ENCODE measurements at places on chromosomes 11 and 22.

- DNase-seq = no peak
These were observed 19.2 kb downstream of the ACO2 start for GRCh38 chr22:41488076-41488475.

GRCh38 chr11:29093416-29094120 lies 923.3 kb downstream of the KCNA4 start:
- DNase-seq = peak; percentile 5

GRCh38 chr22:25413620-25414019 lies 150.9 kb upstream of the GRK3 start:
- DNase-seq = no peak

DNA sequence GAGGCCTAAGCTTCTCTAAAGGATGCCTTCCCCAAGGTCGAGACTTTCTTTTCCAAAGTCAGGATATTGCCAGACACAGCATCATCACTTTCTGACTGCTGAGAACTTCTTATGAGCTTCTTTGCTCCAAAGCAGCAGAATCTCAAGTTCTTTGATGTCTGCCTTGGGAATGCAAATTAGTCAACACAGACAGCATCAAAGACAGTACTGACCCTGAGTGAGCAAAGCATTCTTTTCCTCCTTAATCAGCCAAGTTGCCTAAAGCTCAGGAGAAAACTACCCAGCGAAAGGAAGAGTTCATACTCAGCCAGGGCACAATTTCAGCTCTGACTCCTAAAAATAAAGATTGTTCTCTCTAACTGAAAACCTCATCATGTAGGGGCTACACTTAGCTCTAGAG lies 98.0 kb downstream of the SLC36A4 start:
- DNase-seq = peak; percentile 1

DNA sequence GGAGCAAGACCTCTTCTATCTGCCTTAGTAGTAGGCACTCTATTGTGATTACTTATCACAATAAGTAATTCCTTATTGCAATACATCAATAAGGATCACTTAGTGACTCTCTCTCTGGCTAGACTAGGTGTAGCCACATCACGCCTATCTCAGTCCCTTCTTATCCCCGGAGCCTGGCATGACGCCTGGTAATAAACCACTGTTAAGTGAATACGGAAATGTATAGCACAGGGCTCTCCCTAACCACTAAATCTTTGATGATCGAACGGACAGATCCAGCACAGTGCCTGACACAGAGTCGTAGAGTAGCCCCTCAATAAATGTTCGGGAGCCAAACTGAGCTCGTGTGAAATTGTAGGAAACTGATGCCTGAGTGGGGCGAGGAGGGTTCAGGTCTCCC lies 143.3 kb downstream of the FBXO7 start:
- no peak for DNase-seq

Data from amniotic stem cell (primary cell).